ENCODE measurements at places on chromosomes 4 and X.
A peak's percentile ranks its signal among the peaks of the same experiment; 100 is the strongest.

GRCh38 chr4:10965196-10965595 lies 280.6 kb upstream of the CLNK start:
- no peak for DNase-seq

DNA sequence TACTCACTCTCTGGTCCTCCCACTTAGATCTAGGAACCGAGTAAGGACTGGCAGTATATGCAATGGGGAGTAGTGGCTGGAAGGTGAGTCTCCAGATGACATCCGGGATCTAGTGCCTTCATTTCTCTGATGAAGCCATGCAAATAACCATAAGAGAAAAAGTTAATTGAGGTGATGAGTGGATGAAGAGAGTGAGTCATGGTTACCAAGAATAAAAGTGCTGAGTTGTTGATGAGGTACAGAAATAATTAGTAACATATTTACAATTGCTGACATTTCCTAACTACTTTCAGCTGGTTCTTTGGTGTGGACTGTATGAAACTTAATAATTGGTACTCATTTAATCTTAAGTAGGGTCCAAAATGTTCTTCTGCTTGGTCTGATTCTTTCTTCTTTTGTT lies 146.7 kb upstream of the PITX2 start:
- DNase-seq: no peak

DNA sequence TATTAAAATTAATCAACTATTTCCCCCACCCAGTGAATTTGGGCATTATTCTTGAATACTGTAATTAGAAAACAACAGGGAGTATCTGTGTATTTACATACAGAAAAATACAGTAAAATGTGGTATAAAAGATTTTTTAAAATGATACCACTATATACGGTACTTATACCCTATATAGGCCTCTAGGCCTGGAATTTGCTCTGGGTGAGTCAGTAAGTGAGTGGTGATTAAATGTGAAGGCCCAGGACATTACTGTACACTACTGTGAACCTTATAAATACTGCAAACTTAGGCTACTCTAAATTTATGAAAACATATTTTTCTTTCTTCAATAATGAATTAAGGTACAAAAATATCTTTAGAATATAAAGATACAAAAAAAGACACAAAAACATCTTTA lies 6.3 kb upstream of the CSN3 start:
- no peak for DNase-seq

GRCh38 chrX:40759374-40759773 lies 24.0 kb upstream of the MED14 start:
- no peak for DNase-seq

DNA sequence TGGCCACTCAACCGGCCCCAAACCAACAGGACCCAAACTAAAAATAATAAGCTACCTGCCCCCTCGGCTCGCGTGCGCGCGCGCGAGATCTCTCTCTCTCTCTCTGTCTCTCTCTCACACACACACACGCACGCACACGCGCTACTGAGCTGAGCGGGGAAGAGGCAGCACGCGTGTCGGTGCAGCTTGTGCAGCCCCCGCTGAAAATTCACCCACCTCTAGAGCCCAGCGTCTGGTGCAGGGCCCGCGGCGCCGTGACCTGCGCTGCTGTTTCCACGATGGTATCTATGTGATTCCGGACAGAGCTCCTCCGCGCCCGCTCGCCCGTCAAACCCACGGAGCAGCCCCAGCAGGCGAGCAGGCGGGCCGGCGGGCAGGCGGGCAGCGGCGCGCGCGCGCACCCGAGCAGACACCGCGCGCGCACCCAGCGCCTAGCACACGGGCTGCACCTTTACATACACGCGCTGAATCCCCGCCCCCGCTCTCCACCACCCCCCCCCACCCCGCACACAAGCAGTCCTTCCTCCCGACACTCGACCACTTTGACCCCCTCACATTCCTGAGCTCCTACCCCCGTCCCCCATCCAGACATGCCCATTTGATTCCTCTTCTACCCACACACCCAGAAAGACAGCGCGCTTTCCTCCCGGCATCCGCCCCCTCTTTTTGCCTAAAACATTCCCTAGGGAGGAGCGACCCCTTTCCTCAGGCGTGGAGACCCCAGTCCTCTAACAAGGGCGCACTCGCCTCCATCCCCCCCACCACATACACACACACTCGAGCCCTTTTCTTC lies 1.0 kb downstream of the SLITRK4 start:
- peak; percentile 27 for DNase-seq

GRCh38 chr4:76856243-76857073 lies 41.5 kb downstream of the SOWAHB start:
- DNase-seq: no peak

DNA sequence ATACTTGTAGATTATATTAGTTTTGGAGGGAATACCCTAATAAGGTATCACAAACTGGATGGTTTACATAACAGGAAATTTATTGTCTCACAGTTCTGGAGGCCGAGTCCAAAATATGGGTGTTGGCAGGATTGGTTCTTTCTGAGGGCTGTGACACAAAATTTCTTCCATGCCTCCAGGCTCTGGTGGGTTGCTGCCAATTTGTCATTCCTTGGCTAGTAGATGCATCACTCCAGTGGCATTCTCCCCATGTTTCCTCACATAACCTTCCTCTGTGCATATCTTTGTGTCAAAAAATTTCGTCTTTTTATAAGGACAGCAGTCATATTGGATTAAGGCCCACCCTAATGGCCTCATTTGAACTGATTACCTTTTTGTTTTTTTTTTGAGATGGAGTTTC lies 49.3 kb downstream of the APELA start:
- no peak for DNase-seq

GRCh38 chrX:132433001-132433400 lies 55.8 kb downstream of the MBNL3 start:
- no peak for DNase-seq

GRCh38 chr4:1226598-1226997 lies 22.3 kb downstream of the CTBP1 start:
- DNase-seq: no peak
